ENCODE measurements at places on chromosomes 5 and 9.

GRCh38 chr9:70789086-70789485 lies 332.3 kb downstream of the TRPM3 start:
- no peaks in the 10 kb centered on the region for H3K27me3 ChIP-seq
- no peaks in the 10 kb centered on the region for H3K4me1 ChIP-seq
- no peak overlapping the region for H3K4me3 ChIP-seq
- no peak overlapping the region for H3K27ac ChIP-seq
- DNase-seq, result no peak

- H3K4me1 ChIP-seq, result no peaks in the 10 kb centered on the region
- H3K27me3 ChIP-seq, result no peaks in the 10 kb centered on the region
- no peak overlapping the region for H3K4me3 ChIP-seq
- H3K36me3 ChIP-seq, result no peaks in the 10 kb centered on the region
- DNase-seq, result no peak
Measured at GRCh38 chr9:4207881-4208615, 91.8 kb downstream of the GLIS3 start.

DNA sequence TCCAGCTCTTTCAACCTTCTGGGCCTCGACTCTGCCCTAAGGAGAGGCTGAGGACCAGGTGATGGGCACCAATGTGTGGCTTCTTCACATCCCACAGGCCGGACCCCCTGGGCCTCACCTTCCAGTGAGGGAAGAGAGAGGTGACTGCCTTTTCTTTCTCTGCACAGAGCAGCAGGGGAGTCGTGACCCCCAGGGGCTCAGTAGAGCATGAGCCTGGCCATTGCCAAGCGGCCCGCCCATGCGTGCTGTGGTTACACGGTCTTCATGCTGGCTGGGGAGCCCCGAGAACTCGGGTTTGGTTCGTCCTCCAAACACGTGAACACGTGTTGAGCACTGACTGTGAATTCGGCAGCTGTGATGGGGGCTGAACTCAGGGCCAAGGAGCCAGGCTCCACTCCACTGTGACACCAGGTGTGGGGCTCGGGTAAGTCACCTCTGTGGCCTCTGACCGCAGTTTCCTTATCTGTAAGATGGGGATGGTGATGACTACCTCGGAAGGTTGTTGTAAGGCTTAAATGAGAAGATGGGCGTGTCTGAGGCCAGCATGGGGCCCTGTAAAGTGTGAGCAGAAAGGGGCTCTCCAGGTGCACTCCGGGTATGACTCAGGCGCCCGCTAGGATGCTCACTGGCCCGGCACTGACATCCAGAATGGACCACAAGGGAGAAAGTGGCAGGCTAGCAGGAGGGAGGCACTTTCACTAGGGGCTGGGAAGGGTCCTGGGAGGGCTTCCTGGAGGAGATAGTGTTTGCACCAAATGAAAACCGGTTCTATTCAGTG lies 13.4 kb upstream of the GRHPR start:
- no peak for DNase-seq
- 0 out of 2 replicates have a peak, but pooled peaks cover 3% of the 10 kb centered on the region for H3K4me1 ChIP-seq
- no peak overlapping the region for H3K27ac ChIP-seq
- H3K4me3 ChIP-seq, result no peak overlapping the region
- no peaks in the 10 kb centered on the region for H3K36me3 ChIP-seq

DNA sequence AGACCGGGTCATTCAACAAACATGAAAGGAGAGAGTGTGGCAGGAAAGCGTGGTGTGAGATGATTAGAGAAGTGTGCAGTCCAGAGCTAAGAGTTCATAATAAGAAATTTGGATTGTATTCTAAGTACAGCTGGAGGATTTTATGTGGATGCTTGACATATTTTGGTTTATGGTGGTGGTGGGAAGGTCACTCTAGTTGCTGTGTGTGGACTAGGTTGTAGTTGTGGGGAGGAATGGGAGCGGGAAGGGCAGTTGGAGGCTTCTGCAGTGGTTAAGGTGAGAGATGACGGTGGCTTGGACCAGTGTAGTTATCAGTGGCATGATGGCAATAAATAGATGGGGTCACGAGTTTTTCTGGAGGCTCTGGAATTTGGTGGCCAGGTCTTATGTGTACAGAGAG lies 45.7 kb upstream of the GPR151 start:
- H3K27me3 ChIP-seq, result no peaks in the 10 kb centered on the region
- no peaks in the 10 kb centered on the region for H3K36me3 ChIP-seq
- H3K4me3 ChIP-seq, result no peak overlapping the region

- peaks cover 6% of the 10 kb centered on the region for H3K4me1 ChIP-seq
- no peak overlapping the region for H3K4me3 ChIP-seq
- H3K27ac ChIP-seq, result no peak overlapping the region
- H3K36me3 ChIP-seq, result no peaks in the 10 kb centered on the region
Measured at GRCh38 chr9:72592502-72593403, 71.3 kb downstream of the TMC1 start.

- peaks cover 31% of the 10 kb centered on the region for H3K27me3 ChIP-seq
- DNase-seq, result no peak
- H3K36me3 ChIP-seq, result no peaks in the 10 kb centered on the region
- no peak overlapping the region for H3K27ac ChIP-seq
- peaks cover 8% of the 10 kb centered on the region for H3K4me1 ChIP-seq
Measured at GRCh38 chr9:36815023-36815422, 219.0 kb downstream of the PAX5 start.

- H3K27ac ChIP-seq, result no peak overlapping the region
- peak; percentile 10 for DNase-seq
- H3K4me1 ChIP-seq, result peaks cover 24% of the 10 kb centered on the region
- no peaks in the 10 kb centered on the region for H3K27me3 ChIP-seq
Measured at GRCh38 chr5:120254385-120254784, 209.7 kb upstream of the PRR16 start.

DNA sequence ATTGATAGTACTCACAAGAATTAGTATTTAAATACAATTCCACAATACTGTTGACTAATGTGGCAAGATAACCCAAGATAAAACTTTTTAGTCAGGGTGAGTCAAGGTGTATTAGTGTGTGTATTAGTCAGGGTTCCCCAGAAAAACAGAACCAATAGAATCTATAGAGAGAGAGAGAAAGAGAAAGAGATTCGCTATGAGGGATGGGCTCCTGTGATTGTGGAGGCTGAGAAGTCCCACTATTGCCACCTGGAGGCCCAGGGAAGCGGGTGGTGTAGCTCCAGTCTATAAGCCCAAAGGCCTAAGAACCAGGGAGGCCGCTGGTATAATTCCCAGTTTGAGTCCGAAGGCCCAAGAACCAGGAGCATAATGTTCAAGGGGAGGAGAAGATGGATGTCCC lies 10.0 kb upstream of the SHISAL2B start:
- H3K27ac ChIP-seq, result no peak overlapping the region
- 0 out of 2 replicates have a peak, but pooled peaks cover 10% of the 10 kb centered on the region for H3K4me1 ChIP-seq
- peak; percentile 70 for DNase-seq
- H3K36me3 ChIP-seq, result no peaks in the 10 kb centered on the region

DNA sequence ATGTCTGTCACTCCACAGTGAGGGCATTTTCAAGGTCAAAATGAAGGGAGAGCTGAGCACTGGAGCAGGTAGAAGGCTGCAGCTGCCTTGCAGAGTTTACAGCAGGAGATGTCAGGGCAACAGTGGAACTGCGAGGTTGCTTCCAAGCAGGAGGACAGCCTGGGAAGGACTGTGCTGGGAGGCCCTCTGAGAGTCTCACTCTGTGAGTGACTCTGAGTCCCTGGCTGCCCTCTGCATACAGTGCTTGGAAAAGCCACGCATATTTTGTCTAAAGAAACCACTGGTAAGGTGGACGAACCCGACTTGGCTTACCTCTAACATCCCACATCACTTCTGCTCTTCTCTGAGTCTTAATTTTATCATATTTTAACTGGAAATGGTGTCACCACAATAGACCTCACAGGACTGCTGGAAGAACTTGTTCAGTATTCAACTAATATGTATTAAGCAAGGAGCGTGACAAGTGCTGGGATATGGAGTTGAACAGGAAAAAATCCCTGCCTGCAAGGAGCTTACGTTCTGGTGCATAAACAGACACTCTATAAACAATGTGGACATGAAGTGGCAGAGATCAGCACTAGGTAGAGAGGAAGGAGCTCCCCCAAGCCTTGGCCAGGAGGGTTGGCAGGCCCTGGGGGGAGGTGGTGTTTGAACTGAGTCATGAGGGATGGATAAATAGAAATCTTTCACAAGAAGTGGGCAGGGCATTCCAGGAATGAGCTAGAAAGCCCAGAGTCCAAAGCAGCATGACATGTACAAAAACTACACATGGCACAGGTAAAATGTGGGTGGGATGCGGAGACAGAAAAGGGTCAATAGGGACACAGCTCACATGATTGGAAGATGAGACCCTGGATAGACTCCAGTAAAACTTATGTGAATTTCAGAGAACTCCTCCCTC lies 64.0 kb upstream of the FOXE1 start:
- H3K4me1 ChIP-seq, result no peaks in the 10 kb centered on the region
- H3K27me3 ChIP-seq, result no peaks in the 10 kb centered on the region
- no peak overlapping the region for H3K27ac ChIP-seq
- no peaks in the 10 kb centered on the region for H3K36me3 ChIP-seq
- no peak overlapping the region for H3K4me3 ChIP-seq
- DNase-seq, result no peak

DNA sequence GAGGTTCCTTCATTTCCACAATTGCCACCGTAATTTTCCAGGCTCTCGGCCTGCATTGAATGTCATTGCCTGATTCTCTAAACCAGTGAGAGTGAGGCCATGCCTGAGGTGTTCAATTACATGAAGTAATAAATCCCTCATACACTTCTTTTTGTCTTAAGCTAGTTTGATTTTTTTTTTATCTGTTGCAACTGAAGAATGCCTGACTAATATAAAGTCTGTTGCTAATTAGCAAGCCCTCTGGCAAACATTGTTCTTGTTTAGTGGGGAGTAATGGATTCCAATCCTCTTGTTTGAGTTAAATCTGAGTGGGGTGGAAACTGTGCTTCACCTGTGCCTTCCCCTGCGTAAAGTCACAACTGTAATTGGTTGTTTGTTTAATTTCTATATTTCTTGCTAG lies 338.1 kb upstream of the ATP10B start:
- no peak overlapping the region for H3K27ac ChIP-seq
- H3K27me3 ChIP-seq, result no peaks in the 10 kb centered on the region
- no peak overlapping the region for H3K4me3 ChIP-seq
- H3K36me3 ChIP-seq, result no peaks in the 10 kb centered on the region

GRCh38 chr9:2879803-2880202 lies 35.9 kb upstream of the PUM3 start:
- no peak overlapping the region for H3K27ac ChIP-seq
- no peak overlapping the region for H3K4me3 ChIP-seq
- no peak for DNase-seq
- H3K27me3 ChIP-seq, result no peaks in the 10 kb centered on the region
- H3K4me1 ChIP-seq, result no peaks in the 10 kb centered on the region

- no peaks in the 10 kb centered on the region for H3K4me1 ChIP-seq
- no peak for DNase-seq
- no peaks in the 10 kb centered on the region for H3K27me3 ChIP-seq
- no peak overlapping the region for H3K27ac ChIP-seq
- no peak overlapping the region for H3K4me3 ChIP-seq
Measured at GRCh38 chr9:134634176-134634575, 7.4 kb upstream of the COL5A1 start.

GRCh38 chr9:93451849-93452709 lies 594 bp downstream of the FAM120A start:
- DNase-seq, result peak; percentile 51
- peaks cover 35% of the 10 kb centered on the region for H3K4me1 ChIP-seq
- no peak overlapping the region for H3K27ac ChIP-seq
- peaks cover 13% of the 10 kb centered on the region for H3K36me3 ChIP-seq
- H3K27me3 ChIP-seq, result no peaks in the 10 kb centered on the region

DNA sequence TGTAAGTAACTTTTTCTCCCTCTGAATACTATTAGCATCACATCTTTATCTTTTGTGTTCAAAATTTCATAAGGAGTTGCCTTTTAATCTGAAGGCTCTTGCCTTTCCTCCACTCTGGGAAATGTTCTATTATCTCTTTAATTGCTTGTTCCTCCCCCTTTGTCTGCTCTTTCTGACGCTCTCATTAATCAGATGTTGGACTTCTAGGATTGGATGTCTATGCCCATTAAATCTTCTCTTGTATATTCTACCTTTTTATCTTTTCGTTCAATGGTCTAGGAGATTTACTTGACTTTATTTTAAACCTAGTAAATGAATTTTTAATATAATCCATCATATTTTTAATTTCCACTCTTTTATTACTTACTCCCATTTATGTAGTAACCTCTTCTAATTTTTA lies 76.7 kb downstream of the MARCHF3 start:
- no peaks in the 10 kb centered on the region for H3K36me3 ChIP-seq
- no peaks in the 10 kb centered on the region for H3K27me3 ChIP-seq
- H3K4me1 ChIP-seq, result no peaks in the 10 kb centered on the region

DNA sequence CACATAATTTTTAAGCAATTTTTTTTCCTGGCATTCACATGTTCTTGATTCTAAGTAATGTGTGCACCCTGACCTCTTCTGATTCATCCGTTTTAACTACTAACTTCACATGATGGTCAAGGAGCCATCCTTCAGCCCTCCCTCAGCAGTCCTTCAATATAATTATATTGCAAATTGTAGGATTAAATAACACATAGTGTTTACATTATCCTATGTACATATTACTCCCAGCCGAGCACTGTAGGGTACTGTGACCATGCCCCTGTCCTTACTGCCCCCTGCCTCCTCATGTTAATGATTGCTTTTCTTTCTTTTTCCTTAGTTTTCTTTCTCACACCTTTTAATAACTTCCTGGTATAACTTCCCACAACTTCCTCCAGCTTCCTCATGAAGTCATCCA lies 96.3 kb upstream of the FANCC start:
- H3K27me3 ChIP-seq, result no peaks in the 10 kb centered on the region
- no peak for DNase-seq
- no peak overlapping the region for H3K27ac ChIP-seq
- no peaks in the 10 kb centered on the region for H3K36me3 ChIP-seq

- peak overlapping the region; percentile 34 for H3K27ac ChIP-seq
- H3K27me3 ChIP-seq, result no peaks in the 10 kb centered on the region
- no peaks in the 10 kb centered on the region for H3K36me3 ChIP-seq
Measured at GRCh38 chr9:79609468-79610018, 37.8 kb downstream of the TLE4 start.

- no peak overlapping the region for H3K27ac ChIP-seq
- DNase-seq, result no peak
- no peaks in the 10 kb centered on the region for H3K4me1 ChIP-seq
- no peaks in the 10 kb centered on the region for H3K36me3 ChIP-seq
- H3K27me3 ChIP-seq, result no peaks in the 10 kb centered on the region
Measured at GRCh38 chr5:157025093-157025698, 33.7 kb downstream of the HAVCR1 start.
